ENCODE measurements at places on chromosomes 16 and 17.

DNA sequence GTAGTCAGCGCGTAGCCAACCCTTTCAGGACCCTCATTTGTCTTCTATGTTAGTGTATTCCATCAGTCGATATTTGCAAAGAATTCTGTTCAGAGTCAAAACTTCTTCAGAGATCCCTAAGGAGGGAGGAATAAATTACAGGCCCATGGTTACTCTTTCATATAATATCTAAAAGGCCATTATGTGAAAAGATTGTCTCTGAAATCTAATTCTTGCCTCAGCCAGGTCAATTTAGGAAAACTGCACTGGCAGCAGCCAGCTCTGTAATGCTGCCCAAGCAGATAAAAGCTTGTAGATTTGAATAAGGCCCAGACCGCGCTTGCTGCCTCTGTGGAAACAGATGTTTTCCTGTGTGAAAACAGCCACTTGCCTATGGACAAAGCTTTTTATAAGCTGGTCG, 379.8 kb downstream of the CNTNAP4 start:
- DNase-seq, result no peak

GRCh38 chr17:52451294-52451861, 292.9 kb upstream of the CA10 start:
- DNase-seq, result no peak

- no peak for DNase-seq
Measured at GRCh38 chr17:39687101-39687545, 734 bp downstream of the PGAP3 start.

DNA sequence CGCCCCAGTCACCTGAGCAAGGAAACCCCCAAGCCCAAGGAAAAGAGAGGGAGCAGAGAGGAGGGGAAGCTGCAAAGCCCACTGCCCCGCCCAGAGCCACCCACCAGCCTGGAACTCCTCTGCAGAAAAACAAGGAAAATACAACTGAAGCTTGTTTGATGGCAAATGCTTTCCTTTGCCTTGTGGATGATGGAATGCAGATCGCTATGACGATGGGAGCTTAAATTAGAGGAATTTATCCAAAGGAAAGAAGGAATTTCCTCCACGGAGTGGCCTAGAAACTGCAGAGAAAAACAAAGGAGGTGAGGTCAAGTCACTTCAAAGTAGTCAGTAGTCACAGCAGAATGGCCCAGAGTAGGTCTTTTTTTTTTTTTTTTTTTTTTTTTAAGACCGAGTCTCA, 31.5 kb upstream of the ASGR2 start:
- DNase-seq, result no peak

GRCh38 chr16:72206299-72206698, 34.3 kb upstream of the PMFBP1 start:
- no peak for DNase-seq

DNA sequence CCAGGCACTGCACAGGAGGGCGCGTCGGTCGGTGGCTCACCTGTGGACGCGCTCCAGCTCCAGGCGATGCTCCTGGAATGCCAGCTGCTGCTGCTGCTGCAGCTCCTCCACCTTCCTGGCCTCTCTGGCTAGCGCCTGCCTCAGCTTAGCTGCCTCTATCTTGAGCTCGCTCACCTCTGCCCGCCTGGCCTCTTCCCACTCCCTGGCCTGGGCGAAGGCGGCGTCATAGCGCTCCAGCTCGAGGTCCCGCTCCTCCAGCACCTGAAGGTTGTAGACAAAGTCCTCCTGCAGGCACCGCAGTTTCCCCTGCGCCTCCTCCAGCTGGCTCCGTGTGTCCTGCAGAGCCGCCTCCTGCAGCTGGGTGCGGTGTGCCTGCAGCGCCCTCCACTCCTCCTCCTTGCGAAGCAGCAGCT, 11.1 kb downstream of the CCDC57 start:
- DNase-seq, result no peak

DNA sequence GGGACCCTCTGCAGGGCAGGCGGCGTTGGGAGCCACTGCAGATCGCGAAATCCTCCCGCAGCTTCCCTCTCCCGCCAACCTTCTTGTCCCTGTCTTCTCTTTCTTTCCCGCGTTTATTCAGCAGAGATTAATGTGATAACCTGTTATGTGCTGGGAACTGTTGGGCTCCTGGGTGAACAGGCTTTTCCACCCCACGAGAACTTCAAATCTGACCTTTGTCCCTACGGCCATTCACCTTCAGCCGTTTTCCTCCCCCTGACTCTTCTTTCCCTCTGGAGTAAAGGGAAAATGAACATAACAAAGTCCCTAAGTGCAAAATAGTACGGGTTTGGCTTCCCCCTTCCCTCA, 15.2 kb upstream of the KPNA2 start:
- DNase-seq, result no peak

GRCh38 chr17:76510831-76511244, 9.6 kb upstream of the RHBDF2 start:
- DNase-seq, result no peak

DNA sequence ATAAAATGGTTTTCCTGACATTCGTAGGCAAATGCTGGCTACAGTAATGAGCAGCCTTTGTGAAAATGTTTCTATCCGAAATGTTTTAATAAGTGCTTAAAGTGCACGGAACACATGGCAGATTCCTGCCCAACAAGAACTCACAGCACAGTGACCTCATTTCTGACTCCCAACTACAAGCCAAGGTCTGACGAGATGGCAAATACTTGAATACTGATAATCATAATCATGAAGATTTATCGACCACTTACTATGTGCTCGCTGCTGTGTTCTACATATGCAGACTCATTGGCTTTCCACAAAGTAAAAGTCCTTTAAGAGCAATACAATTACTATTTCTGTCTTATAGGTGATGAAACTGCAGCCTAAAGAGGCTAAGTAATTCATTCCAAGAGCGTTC, 238.1 kb upstream of the CDH5 start:
- DNase-seq, result no peak

GRCh38 chr17:64497565-64498035, 746 bp upstream of the POLG2 start:
- DNase-seq, result no peak

GRCh38 chr17:38535886-38536285, 69.9 kb downstream of the SRCIN1 start:
- no peak for DNase-seq

DNA sequence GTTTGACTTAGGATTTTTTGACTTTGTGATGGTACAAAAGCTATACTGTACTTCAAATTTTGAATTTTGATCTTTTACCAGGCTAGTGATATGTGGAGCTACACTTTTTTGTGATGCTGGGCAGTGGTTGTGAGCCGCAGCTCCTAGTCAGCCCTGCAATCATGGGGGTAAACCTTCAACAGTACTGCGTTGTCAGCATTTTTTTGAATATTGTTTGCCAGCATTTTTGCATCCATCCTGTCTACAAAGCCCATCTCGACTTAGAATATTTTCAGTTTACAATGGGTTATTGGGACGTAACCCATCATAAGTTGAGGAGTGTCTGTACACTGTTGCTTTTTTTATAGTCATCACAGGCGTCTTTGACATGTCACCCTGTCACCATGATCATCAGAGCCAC, 142.0 kb downstream of the SPECC1 start:
- DNase-seq, result no peak

DNA sequence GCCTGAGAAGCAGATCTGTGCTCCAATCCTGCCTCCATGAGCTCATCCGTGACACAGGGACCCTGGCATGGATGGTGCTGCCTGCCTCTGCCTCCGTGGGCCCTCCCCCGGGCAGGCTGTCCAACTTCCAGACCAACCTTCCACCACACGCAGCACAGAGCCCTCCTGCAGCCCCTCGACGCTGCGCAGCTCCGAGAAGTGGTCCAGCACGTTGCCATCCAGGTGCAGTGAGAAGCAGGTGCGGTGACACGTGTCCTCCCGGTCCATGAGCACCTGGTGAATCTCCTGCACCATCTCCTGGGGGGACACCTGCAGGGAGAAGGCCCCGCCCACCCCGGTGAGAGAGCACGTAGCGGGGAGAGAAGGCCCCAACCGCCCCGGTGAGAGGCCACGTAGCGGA, 8.4 kb downstream of the CLUH start:
- no peak for DNase-seq

DNA sequence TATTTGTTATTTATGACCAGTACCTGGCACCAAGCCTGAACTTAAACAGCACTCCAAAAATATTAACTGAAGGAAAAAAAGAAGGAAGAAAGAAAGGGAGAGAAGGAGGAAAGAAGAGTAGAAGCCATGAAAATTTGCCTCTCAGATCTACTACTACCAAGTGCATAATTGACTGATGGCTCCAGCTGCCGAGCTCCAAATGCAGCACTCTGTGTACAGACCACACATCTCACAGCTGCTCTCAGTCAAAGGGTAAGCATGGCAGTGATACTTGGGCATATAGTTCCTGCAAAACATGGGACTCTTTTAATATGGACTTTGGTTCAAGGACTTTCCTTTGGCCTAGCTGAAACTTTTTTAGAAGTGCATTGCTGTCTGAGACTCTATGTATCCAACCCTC, 44.0 kb upstream of the NOG start:
- no peak for DNase-seq

DNA sequence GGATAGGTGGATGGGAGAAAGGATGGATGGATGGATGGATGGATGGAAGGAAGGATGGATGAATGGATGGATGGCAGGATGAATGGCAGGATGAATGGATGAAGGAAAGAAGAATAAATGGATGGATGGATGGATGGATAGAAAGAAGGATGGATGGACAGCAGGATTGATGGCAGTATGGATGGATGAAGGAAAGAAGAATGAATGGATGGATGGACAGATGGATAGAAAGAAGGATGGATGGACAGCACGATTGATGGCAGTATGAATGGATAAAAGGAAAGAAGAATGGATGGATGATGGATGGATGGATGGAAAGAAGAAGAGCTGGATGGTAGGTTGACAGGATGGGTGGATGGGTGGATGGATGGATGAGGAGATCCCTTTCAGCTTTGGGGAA, 9.2 kb upstream of the MYH10 start:
- DNase-seq, result no peak

DNA sequence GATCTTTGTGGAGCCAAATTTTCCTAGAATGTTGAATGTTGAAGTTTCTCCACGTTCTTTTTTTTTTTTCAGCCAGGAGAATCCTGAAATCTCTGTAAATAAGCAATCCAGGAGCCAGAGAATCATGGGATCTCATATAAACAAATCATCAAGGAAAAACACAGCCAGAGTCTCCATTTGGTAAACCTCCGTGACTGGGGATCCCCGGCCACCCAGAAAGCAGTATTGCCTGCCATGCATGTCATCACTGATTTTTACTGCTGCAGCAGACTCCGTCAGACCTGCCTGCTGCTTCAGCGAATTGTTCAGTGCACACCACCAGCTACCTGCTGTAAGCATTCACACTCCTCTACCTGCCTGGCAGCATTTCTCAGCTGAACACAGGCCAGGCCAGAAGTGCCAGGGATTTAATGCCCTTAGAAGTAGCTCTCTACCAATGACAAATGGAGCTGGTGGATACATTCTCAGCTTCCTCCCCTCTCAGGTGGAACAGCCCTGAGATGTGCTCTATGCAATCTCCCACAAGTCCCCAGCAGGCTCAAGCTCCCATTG, 158.6 kb downstream of the CYLD start:
- DNase-seq, result no peak

DNA sequence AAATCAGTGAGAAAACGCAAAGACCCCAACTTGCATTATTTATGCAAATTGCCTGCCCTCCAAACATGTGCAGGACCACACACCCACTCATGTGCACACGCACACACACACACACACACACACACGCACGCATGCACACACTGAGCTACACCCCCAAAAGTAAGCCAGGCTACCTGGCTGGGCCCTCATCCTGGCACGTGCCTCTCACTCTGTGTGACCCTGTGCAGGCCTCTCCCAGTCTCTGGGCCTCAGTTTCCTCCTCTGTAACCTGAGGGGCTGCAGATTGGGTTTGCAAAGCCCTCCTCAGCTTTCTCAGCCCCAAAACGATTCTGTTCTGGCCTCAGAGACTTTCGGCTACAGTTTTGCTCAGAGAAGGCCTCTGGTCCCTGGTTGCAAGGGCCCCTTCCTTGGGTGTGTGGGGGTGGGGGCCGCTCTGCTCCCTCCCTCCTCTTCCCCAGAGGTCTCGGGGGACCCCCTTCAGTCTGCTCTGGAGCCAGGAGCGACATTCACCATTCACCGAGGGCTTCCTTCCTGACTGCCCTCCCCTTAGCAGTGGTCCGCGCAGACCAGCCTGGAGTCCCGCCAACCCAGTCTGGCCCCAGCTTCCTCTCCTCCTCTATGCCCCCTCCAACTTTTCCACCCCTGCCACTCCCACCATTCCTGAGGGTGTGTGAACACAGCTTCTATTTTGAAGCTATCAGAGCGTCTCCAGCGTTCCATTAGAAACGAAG, 5.4 kb upstream of the PIK3R6 start:
- no peak for DNase-seq

GRCh38 chr16:9199311-9199710, 107.9 kb downstream of the HAPSTR1 start:
- DNase-seq, result no peak

DNA sequence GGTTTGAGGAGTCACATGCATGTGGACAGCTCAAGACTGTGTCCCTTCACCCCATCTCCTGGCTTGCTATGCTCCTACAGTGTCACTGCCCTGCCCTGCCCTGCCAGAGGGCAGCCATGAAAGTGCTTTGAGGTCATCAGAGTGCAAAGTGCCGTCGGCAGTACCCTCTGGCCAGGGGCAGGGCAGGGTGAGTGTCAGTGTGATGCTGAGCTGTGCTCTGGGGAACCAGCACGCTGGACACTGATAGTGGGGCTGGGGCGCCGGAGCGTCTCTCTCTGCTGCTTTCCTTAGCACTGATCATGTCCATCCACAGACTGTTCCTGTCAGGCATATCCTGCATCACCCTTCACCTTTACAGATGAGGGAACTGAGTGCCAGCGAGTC, 1.6 kb upstream of the SPATA32 start:
- no peak for DNase-seq

DNA sequence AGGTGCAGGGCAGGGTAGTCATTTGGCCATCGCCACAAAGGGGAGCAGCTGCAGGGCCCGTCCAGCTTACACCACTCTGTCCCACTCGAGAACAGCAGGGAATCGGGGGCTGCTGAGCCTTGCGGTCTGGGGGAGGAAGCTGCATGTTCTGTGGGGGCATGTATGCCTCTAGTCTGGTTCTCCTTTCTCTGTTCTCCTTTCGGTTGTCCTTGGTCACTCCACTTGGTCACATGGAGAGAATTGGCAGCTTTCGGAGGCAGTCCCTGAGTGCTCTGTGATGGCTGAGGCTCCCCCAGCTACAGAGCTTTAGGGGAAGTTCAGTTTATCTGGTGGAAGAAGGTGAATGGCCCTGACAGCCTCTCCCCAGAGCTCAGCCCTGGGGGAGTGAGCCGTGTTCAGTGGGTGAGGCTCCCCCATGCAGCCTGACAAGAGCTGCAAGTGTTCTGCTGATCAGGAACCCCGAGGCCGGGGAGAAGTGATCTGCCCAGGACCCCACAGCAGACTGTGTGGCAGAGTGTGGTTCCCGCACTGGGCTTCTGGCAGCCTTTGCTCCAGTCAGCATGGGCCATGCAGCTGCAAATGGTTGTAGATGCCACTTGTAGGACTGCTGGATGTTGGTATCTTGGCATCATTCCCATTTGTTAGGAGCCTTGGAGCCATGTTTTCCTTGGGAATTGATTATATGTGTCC, 22.3 kb upstream of the SMPD3 start:
- DNase-seq, result peak; percentile 20

- no peak for DNase-seq
Measured at GRCh38 chr17:67983383-67983688, 12.9 kb downstream of the C17orf58 start.
